Activated naive CD4-positive, alpha-beta T cell treated with anti-CD3 and anti-CD28 coated beads, Interleukin-2, amount 50 U/mL, for 72 hours (primary cell): ENCODE measurements at places on chromosomes 1 and 21. TPM values are rescaled to one million over a fixed set of nuclear protein-coding genes. Genes with fewer than 3 reads are reported as not detected.

The RUNX3 gene
- 119 TPM for total RNA-seq

The CELA3B gene
- total RNA-seq, result not detected

The TESK2 gene
- total RNA-seq, result 12.9 TPM

The CDCA8 gene
- total RNA-seq, result 82.2 TPM

The MTARC2 gene
- not detected for total RNA-seq

The LCE1A gene
- not detected for total RNA-seq
